Stimulated activated CD8-positive, alpha-beta memory T cell treated with anti-CD3 and anti-CD28 coated beads, Interleukin-2, amount 100 ng/mL, for 1 hour (primary cell): ENCODE measurements at places on chromosomes 2 and 18.
A peak's percentile ranks its signal among the peaks of the same experiment; 100 is the strongest.

- no peak for DNase-seq
These were observed 50.5 kb downstream of the USP37 start for GRCh38 chr2:218517434-218518206.

- no peak for DNase-seq
These were observed 1.2 kb downstream of the CABLES1 start for GRCh38 chr18:23136326-23137096.

- DNase-seq = no peak
These were observed 173.0 kb downstream of the CTIF start for GRCh38 chr18:48711651-48712486.

GRCh38 chr2:198767694-198768093 is 690.0 kb downstream of the SATB2 start:
- DNase-seq = no peak

DNA sequence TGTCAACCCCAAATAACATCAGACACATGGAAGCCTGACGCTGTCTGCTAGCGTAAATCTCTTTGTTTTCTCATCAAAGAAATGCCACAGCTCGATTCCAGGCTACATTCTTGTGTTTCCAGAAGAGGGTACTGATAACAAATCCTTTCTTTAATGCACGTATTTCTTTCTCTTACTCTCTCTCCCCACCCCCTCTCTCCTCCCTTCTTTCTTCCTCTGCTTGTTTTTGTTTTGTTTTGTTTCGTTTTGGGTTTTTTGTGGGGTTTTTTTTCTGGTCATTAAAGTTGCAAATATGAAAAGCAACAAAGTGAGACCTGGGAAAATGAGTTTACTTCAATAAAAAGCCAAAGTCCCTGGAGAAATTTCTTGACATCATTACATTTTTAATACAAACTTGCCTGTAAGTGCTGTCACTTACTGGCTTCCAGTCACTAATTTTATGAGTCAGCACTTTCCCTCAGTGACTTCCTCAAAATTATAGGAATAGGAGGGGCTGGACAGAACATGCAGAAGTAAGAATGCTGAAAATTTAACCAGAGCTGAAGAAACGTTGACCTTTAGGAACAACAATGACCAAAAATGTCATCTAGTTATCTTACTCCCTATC is 106.7 kb upstream of the NABP1 start:
- no peak for DNase-seq

DNA sequence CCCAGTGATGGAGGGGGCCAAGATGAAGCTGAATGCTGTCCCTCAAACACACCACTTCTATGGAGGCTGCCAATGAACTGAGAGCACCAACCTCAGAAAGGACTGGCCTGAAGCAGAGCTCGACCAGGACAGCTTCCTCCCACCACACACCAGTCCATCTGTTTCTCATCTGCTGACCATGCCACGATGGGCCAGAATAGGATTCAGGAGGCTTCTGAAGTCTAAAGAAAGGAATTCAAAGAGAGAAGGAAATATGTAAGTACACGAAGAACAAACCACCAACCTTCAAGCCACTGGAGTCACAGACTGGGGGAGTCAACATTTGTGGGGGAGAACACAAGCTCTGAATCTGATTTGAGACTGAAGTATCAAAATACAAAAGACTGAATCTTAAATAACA is 157.6 kb upstream of the CCDC68 start:
- no peak for DNase-seq

DNA sequence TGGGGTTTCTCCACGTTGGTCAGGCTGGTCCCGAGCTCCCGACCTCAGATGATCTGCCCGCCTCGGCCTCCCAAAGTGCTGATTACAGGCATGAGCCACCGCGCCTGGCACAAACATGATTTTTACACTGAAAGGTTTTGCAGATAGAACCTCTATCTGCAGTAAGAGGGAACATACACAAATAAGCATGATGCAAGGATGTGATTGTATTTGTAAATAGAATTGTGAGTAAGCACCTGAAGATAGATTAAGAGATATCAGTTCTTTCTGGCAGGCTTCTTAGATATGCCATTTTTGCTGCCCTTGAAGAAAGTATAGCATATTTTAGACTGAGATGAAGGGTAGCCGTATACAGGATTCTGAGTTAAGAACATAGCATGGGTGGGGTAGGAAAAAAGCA is 3.6 kb downstream of the COMMD1 start:
- no peak for DNase-seq

- DNase-seq = no peak
These were observed 263.5 kb downstream of the ZNF407 start for GRCh38 chr18:74861154-74861553.

DNA sequence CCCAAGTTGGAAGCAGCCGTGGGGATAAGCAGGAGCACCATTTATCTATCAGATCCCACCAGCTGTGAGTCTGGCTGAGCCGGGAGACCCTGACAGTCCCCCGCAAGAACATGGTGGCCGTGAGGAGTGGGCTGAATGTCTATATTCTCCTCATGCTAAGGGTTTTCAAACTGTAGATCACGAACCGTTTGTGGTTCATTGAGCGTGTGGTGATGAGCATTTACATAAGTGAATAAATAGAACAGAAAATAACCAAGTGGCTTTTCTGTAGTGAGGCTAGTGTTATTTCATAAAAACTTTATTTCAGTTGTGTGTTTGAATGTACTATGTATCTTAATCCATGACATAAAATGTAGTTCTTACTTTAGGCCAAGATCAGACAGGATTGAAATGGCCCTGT is 190.2 kb upstream of the APCDD1 start:
- no peak for DNase-seq

DNA sequence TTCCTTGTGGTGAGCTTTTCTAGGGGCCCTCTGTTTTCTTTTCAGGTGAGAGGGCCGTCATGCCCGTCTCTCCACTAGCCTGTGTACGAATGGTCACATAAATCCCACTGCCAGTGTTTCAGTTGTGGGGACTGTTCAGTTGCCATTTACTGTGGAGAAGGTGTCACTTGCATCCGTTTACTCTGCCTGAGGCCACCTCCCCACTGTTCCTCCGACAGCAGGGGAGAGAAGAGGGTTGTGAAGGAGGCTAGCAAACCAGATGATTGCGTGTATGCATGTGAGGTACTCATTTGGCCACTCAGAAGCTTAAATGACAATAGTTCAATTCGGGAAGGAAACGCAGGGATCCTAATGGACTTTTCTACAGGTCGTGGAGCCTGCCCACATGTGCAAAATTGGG is 3.3 kb downstream of the MTCL1 start:
- DNase-seq = no peak

GRCh38 chr2:224142397-224143312 is 103.6 kb upstream of the SERPINE2 start:
- DNase-seq = no peak

GRCh38 chr2:16196687-16197503 is 256.5 kb downstream of the MYCN start:
- no peak for DNase-seq

DNA sequence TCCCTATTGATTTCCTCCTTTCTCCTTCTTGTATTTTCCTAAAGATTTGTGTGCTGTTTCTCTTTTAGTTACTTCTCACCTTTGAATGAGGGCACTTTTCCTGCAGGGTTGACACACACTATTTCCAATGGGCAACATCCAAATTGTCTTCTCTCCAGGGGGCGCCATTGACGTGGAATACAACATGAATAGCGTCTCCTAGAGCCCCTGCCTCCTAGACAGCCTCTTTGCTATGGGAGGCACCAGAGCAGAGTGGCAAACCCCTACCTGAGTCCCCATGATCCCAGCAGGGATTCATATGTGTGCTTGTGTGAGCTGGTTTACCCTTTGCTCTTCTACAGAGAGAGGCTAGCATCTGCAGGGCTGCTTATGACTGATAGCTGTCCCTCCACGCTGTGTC is 61.3 kb upstream of the ITSN2 start:
- DNase-seq = peak; percentile 3

DNA sequence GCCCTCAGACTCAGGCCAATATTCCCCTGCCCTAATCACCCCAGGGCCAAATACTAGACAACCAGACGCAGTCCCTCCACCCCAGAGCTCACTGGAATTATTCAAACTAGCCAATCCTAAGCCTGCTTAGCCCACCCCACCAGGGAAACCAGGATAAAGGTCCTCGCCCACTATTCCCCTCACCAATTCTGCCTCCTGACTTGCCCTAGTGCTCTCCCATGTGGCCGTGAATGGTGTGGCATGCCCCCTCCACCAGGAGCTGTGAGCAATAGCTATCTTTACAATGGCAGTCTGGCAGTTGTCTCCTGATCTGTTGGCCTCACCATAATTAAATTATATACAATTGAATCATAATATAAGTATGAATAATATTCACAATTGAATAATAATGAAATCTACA is 42.3 kb downstream of the FAM124B start:
- no peak for DNase-seq

DNA sequence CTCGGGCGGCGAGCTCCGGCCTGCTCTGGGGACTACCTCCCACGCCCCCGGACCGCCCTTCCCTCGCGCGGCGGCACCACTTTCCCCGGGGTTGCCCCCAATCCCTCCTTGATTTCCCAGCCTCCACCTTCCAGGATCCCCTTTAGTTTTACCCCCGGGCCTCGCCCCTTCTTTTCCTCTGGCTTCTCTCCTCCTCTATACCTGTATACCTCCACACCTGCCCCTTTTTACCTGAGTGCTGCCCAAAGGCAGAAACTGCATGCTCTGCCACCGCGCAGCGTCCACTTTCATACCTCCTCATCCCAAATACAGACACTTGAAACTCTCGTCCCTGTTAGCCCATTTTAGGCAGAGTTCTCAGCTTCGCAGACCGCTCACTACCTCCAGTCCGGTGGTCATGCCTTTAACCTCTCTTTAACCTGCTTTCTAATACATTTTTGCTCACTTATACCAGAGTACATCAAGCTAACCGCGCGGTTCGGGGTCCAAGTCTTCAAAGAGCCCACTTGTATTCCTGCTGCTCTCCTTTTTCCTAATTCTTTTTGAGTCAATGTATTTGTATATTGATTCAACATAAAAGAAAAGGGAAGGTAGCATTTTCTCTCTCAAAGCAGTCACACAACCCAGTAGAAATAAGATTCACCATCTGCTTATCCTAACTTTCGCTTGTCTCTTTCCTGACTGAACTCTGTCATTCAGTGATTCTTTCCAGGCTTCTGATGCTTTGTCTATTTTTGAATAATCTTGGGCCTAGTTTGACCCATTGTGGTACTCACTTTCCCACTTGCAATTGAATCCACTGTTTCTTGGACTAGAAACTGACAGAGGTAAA is 901 bp downstream of the SPOPL start:
- no peak for DNase-seq

DNA sequence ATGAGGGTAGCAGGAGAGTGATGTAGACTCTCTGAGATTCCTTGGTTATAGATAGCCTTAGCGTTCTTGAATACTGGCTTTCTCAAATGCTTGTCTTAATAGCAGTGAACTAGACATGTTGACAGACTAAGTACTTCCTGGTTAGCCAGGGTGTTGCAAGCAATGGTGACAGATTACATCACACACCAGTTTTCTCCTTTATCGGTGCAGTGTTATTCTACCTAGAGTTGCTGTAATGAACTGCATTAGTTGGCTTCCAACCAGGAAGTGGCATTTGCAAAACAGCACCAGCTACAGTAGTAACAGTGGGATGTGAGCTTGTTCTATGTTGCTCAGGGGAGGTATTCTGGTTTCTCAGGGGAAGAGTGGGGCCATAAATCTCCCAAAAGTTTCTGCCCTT is 582.2 kb upstream of the DDX18 start:
- DNase-seq = no peak

DNA sequence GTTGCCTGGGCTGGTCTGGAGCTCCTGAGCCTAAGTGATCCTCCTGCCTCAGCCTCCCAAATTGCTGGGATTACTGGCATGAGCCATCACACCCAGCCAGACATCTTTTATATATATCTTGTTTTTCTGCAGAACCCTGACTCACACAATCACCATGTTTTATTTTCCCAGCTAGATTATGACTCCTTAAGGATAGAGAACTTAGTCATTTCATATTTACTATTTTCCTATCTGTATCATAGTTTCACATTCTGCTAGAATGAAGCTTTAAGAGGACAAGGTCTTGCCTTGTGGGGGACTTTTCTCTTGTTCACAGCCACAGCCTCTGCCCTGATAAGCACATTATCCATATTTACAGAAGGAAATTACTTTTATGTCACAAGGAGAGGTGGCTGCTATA is 73.9 kb downstream of the LBH start:
- no peak for DNase-seq

DNA sequence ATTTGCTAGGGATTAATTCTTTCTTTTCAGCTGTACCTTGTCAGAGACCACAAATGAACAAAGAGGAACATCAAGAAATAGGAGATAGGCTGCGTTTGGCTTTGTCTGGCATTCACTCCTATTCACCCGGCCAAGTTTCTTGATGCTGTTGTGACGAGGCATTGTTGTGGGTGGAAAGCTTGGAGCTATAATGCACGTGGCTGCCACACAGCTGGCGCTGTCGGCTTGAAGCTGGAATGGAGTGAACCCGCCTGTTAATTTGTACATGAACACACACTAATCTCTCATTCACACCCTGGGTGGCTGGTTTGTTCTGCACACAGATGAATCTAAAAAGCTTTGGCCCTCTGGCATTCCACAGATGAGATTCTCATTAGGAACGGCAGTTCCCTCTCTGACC is 274.9 kb upstream of the GYPC start:
- no peak for DNase-seq

- no peak for DNase-seq
These were observed 95.4 kb downstream of the PMS1 start for GRCh38 chr2:189879716-189880081.

DNA sequence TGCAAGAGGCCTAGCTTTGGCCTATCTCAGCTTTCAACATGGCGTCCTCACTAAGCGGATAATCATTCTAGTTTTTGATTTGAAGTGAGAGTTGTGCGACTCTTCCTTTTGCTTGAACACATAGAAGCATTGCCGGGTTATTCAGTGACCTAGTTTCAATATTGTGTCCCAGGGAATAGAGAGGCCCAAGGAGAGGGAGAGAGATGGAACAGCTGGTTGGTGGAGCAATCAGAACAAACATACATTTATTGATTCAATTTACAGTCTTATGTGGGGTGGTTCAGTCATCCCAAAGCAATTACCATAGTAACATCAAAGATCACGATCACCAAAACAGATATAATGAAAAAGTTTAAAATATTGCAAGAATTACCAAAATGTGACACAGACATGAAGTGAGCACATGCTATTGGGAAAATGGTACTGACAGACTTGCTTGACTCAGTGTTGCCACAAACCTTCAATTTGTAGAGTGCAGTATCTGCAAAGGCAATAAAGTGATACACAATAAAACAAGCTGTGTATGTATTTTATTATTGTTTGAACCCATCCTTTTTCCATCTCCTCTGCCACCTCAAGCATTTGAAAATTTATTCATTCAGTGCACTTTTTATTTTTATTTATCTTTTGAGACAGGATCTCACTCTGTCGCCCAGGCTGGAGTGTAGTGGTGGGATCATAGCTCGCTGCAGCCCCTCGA is 30.2 kb downstream of the COPS7B start:
- no peak for DNase-seq

- DNase-seq = no peak
These were observed 18.6 kb downstream of the NRXN1 start for GRCh38 chr2:51013079-51013932.

GRCh38 chr2:161658259-161658658 is 34.0 kb downstream of the SLC4A10 start:
- DNase-seq = no peak
